NCI-H2029 treated with DMSO at 0.1 percent for 48 hours (cell line): ENCODE measurements at places on chromosomes 4 and X.

DNA sequence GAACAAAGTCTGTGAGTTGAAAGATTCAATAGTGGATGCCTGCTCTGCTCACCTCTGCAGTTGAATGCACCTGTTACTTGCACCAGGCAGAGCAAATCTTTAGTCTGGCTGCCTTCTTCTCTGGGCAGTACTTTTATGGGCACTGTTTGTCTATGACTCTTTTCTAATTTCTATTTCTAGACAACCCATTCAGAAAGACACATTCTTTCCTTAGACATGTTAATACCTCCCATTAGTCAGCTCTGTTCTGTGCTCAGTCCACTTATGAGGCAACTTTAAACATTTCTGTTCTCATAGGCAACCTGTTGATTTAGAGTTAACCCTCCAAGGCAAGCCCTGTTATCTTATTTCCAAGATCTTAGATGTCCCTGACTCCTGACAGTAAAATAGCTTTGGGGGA is 108.9 kb downstream of the SYNPO2 start:
- no peak for DNase-seq

GRCh38 chrX:139831017-139831416 is 101.8 kb downstream of the ATP11C start:
- DNase-seq, result no peak

- DNase-seq, result no peak
Measured at GRCh38 chrX:64792598-64793337, 183.5 kb downstream of the ZC4H2 start.

GRCh38 chrX:13836575-13836974 is 19.7 kb upstream of the GPM6B start:
- DNase-seq, result no peak

- DNase-seq, result no peak
Measured at GRCh38 chr4:21641696-21642095, 306.9 kb downstream of the KCNIP4 start.

DNA sequence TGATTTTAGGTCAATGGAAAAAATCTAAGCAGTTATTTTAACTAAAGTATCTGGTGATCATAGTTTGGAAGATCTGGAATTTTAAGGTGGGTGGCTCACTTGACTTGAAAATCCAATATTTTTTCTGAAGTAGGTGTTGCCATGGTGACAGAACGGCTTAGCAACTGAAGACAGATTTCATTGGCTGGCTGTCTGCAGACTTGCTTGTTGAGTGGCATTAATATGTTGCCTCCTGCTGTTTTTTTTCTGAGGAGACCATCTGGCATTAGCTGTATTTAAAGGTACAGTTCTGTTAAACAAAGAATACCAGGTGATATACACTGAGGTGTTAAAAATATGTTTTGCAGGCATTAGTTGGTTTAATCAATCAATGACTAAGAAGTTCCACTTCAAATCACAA is 19.8 kb downstream of the CPE start:
- peak; percentile 79 for DNase-seq

DNA sequence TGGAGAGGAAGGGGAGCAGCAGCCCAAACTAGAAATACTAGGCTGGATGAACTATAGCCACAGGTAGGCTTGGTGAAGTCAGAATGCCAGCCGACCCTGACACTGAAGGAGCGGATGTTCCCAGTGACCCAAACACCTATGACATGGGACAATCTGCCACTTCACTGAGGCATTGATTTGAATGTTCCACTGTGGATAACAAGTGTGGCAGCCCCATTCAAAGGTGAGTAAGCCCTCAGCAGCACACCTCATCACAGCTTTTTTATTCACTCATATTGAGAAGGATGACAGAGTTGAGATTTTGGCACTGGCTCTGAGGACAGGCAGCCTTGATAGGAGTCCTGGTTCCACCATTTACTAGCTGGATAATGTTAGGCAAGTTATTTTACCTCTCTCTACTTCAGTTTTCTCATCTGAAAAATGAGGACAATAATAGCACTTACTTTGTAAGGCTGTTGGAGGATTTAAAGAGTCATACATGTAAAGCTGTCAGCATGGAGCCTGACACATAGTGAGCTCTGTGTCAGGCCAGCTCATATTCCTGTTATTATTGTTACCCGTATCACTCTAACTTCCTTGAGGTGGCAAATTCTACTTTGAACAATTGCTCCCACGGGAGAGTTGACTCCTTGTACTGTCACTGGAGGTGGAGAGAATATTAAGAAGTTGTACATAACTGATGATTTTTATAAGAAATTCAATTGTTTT is 114.6 kb downstream of the RASL11B start:
- no peak for DNase-seq

DNA sequence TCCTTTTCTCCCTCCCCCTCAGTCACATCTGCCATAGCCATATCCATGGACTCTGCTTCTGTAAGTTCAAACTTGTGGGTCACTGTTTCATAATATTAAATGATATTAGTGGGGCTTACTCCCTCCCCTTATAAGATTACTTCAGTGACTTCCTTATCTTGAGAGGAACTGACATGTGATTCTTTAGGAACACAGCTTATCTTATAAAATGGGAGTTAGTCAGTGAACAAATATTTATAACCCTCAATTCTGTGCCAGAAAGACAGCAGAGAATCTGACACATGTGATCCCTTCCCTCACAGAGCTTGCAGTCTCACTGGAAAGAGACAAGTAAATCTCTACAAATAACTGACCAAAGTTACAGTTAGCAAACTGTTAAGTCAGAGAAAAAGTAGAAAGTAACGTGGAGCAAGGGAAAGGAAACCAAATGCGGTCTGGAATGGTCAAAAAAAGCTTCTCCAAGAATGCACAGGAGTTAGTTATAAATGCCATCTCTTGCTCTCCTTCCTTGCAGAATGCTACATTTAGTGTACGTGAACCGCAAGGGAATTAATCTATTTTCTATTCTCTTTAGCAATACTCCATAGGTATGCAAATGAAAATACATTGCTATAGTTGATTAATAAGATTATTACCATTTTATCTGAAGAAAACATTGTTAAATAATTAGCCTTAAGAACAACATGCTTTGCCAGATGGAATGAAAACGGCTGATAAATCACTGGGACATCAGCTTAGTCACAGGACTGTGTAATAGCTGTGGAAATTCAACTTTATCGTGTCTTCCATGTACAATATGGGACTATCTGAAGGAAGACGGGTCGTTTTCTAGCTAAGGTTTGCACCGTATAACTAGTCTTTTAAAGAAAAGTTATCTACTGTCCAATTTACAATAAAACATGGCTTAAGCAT is 29.0 kb downstream of the SGMS2 start:
- no peak for DNase-seq

- no peak for DNase-seq
Measured at GRCh38 chr4:48798117-48798516, 18.0 kb upstream of the FRYL start.

- DNase-seq, result no peak
Measured at GRCh38 chrX:130788786-130789581, 114.0 kb downstream of the ENOX2 start.

- DNase-seq, result no peak
Measured at GRCh38 chrX:9317176-9317575, 147.7 kb upstream of the TBL1X start.

DNA sequence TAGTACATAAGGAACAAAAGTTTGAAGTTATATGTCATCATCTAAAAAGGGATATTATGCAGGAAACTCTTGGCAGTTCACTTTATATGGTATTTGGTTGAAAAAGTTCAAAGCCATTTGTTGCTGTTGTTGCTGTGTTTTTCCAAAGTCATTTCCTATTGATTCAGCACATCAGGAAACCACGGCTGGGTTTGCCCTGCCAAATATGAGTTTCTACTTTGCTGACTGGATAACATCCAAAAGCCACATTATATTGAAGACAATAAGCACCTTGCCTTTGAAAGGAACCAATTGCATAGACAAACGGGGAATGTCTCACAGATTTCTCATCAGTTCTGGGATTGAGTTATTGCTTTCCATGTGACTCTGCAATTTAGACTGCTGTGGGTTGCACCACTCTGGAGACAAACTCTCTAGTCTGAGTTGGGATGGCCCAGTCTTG is 206.1 kb downstream of the SLC39A8 start:
- no peak for DNase-seq

- no peak for DNase-seq
Measured at GRCh38 chrX:106710771-106711170, 15.7 kb upstream of the RNF128 start.

- no peak for DNase-seq
Measured at GRCh38 chr4:42281324-42282020, 115.8 kb upstream of the SHISA3 start.

- DNase-seq, result no peak
Measured at GRCh38 chr4:112403101-112403945, 106.2 kb downstream of the ALPK1 start.

DNA sequence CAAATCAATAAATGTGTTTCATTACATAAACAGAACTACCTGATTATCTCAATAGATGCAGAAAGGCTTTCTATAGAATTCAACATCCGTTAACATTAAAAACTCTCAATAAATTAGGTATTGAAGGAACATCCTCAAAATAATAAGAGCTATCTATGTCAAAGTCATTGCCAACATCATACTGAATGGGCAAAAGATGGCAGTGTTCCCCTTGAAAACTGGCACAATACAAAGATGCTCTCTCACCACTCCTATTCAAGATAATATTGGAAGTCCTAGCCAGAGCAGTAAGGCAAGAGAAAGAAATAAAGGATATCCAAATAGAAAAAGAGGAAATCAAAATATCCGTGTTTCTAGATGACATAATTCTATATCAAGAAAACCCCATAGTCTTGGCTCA is 466.4 kb downstream of the MAGEE1 start:
- no peak for DNase-seq

DNA sequence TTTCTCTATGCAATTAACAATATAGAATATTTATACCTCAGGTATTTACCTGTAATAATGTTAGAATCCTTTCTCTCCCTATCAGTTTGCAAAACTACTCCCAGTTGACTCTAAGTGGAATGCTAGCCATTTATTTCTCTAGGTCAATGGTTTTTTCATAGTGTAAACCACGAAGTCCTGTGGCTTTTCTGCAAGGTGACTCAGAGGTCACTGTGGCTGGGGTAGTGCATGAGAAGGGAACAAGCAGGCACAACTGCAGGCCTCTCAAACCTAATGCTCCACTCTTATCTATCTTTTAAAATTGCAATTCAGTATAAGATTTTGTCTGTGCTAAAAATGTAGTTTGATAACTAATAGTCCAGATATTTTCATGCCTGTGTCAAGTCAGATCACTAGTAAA is 159.4 kb downstream of the ANTXR2 start:
- no peak for DNase-seq

GRCh38 chr4:26325191-26325590 is 4.4 kb downstream of the RBPJ start:
- DNase-seq, result no peak

DNA sequence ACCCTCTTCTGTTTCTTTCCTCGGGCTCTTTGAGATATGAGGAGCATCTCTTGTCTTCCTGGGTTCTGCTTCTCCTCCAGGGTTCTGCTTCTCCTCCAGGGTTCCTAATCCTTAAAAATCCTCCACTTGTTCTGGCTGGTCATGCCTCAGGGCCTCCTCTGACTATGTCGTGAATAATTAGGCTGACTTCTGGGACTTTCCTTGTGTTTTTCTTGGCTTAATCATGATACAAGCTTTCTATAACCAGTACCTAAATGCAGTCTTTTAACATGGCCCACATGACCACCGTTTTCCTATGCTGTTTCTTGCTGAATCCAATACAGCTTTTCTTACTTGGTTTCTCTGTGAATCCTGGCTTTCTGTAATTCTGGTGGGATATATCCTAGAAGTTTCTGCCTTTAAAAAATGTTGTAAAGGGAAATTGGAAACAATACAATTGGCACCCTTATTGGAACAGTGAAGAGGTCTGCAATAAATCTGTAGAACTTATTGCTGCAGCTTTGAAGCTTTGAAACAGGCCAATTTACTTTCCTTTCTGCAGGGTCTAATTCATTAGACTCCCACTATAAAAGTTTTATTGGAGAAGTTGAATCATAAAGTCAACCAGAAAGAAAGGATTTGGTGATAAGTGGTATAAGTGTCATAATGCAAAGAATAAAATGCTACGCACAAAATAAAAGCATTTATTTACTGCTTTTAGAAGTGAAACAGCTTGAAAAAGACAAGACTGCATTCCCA is 213.1 kb downstream of the UGT8 start:
- DNase-seq, result no peak

DNA sequence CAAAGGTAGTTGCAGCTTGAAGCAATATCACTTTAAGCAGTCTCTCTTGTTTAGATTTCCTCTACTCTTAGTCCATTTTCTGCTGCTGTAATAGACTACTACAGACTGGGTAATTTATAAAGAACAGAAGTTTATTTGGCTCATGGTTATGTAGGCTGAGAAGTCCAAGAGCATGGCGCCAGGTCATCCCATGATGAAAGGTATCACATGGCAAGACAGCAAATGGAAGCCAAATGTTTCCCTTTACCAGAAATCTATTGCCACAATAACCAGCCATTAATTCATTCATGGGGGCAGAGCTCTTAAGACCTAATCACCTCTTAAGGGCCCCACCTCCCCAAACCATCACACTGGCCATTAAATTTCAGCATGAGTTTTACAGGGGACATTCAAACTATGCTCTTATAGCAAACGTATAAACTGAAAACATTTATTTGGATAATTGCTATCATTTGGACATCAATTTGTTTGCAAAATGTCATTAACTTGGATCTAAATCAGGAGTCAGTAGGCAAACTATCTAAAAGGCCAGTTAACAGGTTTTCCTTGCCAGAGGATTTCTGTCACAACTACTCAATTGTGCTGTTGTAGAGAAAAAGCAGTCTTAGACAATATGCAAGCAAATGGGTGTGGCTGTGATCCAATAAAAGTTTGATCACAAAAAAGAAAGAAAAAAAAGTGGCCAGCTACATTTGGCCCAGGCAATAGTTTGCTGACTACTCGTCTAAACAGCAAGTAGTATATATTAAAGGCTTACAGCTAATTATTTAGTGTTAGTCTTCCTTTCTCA is 75.7 kb upstream of the GUCY1A1 start:
- DNase-seq, result no peak

DNA sequence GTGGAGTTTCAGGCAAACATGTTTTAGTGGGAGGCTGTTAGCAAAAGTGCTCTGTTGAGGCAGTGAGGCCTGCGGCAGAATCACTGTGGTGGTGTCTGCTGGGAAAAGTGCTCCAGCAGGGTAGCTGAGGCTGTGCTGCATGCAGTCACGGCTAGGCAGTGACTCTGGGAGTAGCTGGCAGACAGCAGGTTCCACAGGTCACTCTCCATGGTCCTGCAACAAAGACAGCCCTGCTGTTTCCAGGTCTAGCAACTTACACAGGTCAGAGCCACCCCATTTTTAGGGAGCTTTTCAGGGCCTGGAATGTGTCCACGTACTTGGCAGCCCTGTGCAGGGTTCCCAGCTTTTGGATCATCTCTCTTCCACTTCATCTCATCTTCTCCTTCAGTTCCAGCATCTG is 184.3 kb downstream of the NAA11 start:
- DNase-seq, result no peak

GRCh38 chr4:87045659-87046058 is 110.8 kb downstream of the AFF1 start:
- no peak for DNase-seq

DNA sequence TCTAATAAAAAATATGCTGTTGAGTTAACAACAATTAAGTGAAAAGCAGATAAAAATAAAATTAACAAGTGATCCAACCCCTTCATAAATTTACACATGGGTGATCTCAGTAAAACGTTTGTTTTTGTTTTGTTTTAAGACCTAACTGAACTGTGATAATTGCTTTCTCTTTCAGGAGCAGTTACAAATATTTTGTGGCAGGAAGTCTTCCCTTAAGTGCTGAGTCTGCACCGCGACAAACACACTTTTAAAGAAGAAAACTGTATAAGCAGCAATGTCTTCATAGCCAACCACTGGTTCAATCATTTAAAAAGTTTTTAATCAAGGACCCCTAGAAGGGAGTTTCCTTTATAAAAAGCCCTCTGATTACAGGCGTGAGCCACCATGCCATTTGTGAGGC is 53.7 kb upstream of the NFKB1 start:
- no peak for DNase-seq
